Activated CD8-positive, alpha-beta memory T cell treated with anti-CD3 and anti-CD28 coated beads, Interleukin-2, amount 10 ng/mL, durations not matched to agents 7 days and 5 days (primary cell): ENCODE measurements at places on chromosomes 1 and 21.

- no peak for DNase-seq
Observed at GRCh38 chr1:217193151-217193550, 437.7 kb downstream of the GPATCH2 start.

- DNase-seq = no peak
Observed at GRCh38 chr21:40563900-40564299, 283.1 kb downstream of the DSCAM start.

- no peak for DNase-seq
Observed at GRCh38 chr1:181779343-181779742, 282.2 kb downstream of the ZNF648 start.

DNA sequence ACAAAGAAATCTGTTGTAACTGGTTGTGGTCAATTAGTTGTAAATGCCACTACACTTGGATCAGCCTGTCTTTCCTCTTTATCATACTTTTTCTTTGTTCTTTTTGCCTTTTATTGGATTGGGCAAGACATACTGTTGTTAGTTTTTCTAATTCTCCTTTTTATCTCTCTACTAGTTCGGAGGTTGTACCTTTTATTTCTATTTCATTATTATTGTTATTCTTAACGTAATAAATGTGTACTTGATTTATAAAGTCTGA, 59.2 kb downstream of the IVNS1ABP start:
- DNase-seq = no peak

DNA sequence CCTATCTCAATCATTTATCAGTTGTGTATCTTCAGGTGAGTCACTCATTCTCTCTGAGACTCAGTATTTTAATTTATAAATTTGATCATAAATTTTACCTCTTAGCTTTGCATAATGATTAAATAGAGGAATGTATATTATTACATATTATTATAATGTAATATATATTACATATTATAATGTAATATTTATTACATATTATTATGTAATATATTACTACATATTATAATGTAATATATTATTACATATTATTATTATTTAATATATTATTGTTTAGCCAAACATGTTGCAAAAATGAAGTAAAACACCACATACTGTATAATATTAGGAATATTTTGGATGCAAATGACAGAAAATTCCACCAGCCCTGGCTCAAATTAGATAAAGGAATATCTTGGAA, 104.7 kb upstream of the NFIA start:
- no peak for DNase-seq

DNA sequence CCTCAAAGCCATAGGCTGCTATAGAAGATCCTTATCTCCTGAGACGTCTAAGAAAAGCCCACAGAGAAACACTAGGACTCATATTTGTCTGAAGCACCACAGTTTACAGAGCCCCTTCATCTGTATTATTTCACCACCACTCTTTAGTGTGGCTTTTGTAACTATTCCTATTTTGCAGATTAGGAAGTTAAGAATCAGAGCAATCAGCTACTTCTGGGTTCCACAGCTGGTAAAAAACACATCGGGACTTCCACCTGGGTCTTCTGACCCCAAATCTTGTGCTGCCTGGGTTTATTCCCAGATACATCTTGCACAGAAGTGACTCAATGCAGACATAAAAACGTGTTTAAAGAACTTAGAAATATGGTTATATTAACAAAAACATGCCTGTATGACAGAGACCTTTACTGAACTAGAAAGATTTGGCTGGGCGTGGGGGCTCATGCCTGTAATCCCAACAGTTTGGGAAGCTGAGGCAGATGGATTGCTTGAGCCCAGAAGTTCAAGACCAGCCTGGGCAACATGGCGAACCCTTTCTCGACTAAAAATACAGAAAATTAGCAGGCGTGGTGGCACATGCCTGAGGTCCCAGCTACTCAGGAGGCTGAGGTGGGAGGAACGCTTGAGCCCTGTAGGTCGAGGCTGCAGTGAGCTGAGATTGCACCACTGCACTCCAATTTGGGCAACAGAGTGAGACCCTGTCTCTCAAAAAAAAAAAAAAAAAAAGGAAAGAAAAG, 40.9 kb downstream of the ELK4 start:
- peak; percentile 36 for DNase-seq

- DNase-seq = no peak
Observed at GRCh38 chr1:56837244-56837939, 17.2 kb upstream of the C8A start.

DNA sequence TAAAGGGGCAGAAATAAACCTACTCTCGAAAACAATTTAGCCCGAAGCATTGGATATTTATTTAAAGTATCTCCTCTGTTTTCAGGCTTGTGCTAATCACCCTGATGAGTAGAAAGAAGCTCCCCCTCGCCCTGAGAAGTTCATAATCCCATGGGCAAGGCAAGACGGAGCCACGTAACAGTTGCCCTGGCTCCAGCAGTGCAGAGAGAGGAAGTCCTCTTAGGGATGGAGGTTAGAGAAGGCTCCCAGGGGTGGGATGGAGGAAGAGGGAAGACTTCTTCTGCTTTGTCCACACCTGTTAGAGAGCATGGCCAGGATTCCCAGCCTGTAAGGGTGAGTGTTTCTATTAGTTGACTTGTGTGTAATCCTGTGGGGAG, 3.4 kb upstream of the GPR25 start:
- DNase-seq = no peak

DNA sequence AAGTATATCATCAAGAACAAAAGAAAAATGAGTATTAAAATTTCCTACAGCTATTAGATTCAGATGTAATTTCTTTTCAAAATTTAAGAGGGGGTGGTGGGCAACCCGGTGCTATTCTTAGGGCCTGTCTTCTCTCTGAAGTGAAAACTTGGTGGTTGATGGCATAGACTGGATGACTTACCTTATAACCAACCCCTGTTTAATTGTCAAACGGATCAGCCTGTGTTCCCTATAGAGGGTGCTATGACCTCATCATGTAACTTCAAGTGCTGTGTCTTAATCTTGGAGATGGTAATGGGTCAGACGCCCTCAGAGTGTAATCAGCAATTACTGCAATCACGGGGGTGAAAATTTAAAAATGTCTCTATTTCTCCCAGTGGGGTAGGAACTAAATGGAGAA, 176.2 kb downstream of the PCP4 start:
- DNase-seq = no peak

- peak; percentile 89 for DNase-seq
Observed at GRCh38 chr1:147084273-147085096, 87.8 kb downstream of the PRKAB2 start.

- DNase-seq = no peak
Observed at GRCh38 chr1:248885646-248886045, 20.4 kb upstream of the PGBD2 start.

GRCh38 chr1:116122955-116123757, 12.0 kb downstream of the MAB21L3 start:
- DNase-seq = no peak
